ENCODE measurements at places on chromosomes 7 and 10.

- DNase-seq: peak; percentile 46
Measured at GRCh38 chr7:155206318-155207020, 91.2 kb upstream of the INSIG1 start.

DNA sequence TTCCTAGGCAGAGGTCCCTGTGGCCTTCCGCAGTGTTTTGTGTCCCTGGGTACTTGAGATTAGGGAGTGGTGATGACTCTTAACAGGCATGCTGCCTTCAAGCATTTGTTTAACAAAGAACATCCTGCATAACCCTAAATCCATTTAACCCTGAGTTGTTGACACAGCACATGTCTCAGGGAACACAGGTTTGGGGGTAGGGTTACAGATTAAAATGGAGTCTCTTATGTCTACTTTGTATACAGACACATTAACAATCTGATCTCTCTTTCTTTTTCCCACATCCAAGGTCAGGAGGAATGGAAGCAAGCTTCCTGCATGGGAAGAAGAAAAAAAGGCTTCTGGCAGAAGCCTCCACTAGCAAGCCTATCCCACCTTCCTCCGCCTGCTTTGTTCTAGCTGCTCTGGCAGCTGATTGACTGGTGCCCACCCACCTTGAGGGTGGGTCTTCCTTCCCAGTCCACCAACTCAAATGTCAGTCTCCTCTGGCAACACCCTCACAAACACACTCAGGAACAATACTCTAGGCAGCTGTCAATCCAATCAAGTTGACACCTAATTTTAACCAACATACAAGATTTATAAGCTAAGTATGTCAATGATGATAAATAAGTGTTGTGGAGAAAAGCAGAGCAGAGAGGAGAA, 176.5 kb upstream of the CCZ1B start:
- no peak for DNase-seq

GRCh38 chr7:38481401-38481800, 149.8 kb downstream of the AMPH start:
- DNase-seq: no peak

GRCh38 chr7:2688409-2689342, 674 bp downstream of the AMZ1 start:
- no peak for DNase-seq

DNA sequence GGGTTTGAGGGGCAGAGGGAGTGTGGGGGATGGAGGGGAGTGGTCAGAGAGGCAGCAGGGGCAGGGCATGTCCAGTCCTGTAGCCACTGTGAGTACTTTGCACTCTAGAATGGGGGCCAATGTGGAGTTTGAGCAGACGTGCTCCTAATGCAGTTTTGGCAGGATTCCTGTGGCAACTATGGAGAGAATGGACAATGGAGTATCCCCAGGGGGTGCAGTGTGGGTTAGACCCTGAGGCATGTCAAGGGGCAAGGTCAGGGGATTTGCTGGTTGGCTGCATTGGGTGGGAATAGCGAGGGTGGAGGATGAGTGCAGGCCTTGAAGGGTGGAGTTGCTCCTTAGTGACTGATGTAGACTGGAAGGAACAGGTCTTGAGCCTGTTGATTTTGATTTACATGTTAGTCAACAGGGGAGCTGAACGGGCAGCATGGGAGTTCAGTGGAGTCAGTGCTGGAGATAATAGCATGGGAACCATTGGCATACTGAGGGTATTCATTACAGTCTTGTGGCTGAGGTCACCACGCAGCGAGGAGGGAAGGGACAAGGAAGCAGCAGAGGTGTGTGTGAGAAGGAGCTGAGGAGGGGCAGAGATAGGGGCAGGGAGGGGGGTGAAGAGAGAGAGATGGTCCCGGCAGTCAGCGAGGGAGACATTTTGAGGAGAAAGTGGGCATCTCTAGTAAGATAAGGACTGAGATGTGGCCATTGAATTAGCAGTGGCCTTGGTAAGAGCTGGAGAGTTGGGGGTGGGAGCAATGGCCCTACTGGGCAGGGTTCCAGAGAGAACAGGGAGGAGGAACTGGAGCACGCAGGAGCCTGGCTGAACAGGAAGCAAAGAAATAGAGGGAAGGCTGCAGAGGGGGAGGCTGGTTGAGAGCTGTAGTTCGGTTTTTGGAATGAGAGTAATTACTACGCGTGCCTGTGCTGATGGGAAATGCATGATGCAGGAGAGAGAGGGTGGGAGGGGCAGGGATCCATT, 112.7 kb downstream of the CCNY start:
- DNase-seq: no peak

DNA sequence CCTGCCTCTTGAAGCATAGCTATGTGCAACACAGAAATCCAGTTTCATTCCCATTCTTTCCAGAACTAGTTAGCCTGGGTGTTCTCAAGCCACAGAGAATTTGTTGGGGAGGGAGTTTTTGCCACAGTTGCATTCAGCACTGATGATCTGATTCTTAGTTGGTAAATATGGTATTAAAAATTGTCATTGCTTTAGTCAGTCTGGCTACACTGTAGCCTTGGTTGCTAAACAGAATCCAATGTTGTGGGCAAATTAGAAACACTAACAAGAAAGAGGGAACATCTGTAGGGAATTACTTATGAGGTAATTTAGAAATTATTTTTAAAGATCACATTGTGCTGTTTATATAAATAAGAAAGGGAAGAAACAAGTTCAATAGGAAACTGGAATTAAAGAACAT, 57.0 kb upstream of the CC2D2B start:
- DNase-seq: no peak

DNA sequence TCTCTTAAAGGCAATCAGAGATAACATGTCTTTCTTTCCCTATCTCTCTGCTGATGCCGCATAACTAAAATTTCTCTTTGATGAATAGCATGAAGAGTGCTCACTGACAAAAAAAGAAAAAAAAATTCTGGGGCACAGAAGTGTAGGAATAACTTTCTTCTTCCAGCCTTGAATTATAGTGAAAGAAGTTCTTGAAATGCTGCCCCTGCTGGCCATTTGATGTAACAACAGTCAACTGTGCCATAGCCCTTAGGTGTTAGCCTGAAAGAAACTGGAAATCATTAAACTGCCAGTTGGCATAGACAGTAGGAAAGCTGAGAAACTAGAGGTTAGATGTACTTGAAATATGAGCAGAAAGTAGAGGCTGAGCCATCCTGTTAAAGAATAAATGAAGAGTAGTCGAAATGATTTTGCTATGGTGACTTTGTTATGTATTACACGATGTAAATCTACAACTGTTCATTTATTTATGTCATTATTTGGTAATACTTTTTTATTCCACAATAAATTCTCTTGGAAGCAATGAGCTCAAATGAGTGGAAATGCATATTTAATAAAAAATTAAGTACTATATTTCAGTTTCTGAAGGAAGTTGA, 48.3 kb upstream of the FAM171A1 start:
- no peak for DNase-seq

DNA sequence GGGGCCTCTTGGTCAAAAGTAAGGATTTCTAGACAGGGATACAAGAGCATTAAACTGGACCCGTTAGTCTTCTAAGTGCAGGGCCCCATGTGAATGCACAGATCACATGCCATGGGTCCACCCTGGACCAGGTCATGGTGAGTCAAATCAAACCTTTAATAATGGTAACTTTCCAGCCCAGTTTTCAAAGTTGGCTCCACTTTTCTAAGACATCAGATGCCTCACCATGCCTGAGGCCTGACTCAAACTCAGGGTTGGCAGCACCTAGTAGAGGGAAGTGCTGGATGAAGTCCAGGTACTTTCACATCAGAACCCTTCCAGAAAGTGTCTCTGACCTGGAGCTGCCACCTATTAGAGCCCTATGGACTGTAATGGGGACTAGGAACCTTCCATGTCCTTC, 9.7 kb upstream of the SMIM30 start:
- no peak for DNase-seq

DNA sequence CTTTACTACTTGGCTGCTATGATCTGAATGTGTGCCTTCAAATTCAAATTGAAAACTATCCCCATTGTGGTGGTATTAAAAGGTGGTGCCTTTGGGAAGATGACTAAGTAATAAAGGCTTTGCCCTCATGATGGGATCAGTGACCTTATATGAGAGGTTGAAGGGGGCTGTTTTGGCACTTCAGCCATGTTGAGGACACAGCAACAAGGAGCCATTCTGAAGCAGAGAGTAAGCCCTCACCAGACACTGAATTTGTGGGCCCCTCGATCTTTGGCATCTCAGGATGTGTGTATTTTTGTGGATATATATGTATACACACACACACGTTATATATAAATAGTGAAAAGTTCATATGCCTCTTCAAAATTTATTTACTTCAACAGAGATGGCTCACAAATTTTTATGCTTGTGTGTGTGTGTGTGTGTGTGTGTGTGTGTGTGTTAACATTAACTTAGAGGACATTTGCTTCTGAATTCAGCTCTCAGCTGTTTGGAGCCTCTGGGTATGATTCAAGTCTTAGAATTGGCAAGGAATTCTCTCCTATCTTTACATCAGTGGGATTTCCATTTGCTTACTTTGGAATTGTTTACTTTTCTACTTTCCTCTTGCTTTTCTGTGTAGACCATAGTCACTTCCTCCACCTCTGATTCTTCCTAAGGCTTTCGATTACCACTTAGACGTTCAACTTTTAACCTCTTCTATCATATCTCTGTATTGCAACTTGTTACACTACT, 66.6 kb downstream of the MAGI2 start:
- DNase-seq: no peak

- no peak for DNase-seq
Measured at GRCh38 chr10:44415121-44415520, 30.2 kb upstream of the CXCL12 start.

DNA sequence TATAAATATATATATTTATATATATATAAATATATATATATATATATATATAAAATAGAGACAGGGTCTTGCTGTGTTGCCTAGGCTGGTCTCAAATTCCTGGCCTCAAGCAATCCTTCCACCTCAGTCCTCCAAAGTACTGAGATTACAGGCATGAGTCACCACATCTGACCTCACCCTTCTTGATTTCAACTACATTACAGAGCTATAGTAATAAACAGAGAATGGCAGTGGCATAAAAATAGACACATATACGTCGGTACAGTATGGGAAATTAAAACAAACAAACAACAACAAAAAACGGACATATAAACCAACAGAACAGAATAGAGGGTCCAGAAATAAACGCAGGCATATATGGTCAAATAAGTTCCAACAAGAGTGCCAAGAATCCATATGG, 77.6 kb upstream of the PPP1R3A start:
- no peak for DNase-seq

DNA sequence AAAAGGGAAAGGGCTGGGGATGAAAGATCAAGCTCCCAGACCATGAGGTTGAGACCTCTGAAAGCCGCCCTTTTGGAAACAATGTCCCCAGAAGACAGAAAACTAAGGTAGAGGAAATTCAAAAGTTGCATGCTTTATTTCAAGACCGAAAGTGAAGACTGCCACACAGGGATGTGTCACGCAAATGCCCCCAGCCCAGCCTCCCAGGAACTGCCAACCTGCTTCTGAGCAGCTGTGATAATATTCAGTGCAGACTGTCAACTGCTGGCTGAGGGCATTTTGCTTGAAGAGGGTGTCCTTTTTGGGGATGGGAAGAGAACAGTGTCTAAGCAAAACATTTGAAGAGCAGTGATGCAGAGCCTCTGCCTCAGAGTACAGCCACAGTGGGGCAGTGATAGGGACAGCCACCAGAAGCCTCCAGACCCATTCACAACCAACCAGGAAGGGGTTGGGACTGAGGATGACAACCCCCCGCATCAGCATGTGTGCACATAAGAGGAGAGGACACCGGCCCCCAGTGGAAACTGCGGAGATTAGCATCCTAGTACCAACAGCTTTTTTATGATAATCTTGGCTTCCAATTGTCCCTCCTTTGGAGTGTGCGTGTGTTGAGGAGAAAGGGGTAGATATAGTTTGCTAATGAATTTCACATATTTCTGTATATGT, 34.7 kb upstream of the NFE2L3 start:
- DNase-seq: no peak

DNA sequence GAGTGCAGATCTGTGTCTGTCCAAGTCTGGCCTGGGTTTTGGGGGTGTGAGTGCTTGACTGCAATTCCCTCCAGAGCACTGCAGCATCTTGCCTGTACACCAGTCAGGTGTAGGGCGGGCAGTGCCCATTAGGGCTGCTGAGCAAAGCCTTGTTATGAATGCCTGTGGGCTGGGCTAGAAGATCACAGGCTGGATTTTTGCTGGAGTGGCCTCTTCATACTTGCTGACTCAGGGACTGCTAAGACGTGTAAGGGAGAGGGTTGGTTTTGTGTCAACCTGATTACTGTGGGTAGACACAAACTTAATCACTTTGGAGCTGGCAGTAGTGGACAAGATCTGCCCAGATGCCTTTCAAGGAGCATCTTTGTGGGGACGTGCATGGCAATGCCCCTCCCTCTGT, 29.6 kb downstream of the DMBT1 start:
- no peak for DNase-seq

- DNase-seq: no peak
Measured at GRCh38 chr10:96507044-96507443, 6.7 kb downstream of the TLL2 start.

DNA sequence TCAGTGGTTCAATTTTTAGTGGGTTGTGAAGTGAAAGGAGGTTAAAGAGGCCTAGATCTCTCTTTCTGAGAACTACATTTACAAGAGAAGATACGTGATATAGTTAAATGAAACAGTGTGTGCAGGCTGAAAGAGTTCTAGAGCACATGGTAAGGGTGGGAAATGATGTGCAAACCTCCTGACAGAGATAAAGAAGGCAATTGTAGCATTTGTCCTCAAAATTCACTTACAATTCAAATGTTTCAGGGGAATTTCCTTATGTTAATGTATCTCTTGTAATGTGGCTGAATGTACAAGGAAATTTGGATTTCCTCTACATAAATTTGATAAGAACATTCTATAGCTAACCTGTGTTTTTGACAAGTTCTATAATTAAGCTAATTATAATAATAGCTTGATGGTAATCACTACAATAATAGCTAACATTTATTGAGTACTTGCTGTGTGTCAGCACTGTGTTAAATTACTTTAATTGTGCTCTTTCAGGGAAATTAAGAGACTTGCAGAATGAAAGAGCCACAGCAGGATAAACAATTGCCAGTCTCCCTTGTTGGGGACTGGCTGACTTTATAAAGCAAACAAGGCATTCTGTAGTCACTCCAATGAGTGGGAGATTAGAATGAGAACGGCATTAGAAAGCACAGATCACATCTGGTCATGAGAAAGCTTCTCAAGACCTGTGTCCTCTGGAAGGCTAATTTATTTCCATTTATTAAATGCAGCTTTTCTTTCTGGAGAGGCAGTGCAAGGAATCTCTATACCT, 139.7 kb upstream of the TMEM72 start:
- DNase-seq: no peak

DNA sequence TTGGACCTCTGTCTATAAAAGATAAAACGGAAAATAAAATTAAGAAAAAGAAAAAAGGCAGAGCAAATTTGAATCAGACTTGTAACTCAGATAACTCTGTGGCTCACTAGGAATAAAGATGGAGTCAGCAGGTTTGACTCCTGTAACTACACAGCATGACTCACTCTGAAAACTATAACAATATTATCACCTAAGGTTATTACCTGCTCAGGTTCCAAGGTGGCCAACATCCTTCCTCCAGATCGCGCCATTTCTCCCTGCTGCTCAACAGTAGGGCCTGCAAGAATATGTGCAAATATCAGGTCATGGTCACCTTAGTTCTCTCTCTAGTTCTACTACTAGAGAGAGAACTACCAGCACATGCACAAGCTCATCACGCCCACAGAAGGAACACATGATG, 30.0 kb downstream of the ALDH18A1 start:
- no peak for DNase-seq
